ENCODE measurements at places on chromosomes 11 and 22.

DNA sequence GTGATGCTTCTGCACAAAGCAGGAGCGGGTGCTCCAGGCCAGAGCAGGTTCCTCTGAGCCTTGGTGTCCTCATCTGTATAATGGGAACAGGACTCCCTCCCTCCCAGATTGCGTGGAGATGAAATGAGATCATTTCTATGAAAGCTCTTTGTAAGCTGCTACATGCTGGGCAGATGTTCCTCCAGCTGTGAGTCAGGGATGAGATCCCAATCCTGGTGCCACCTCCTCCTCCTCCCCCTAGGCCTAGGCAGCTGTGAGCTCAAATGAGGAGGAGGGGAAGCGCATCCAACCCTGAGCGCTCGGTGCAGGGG is 7.0 kb upstream of the CABP2 start:
- no peak for DNase-seq

DNA sequence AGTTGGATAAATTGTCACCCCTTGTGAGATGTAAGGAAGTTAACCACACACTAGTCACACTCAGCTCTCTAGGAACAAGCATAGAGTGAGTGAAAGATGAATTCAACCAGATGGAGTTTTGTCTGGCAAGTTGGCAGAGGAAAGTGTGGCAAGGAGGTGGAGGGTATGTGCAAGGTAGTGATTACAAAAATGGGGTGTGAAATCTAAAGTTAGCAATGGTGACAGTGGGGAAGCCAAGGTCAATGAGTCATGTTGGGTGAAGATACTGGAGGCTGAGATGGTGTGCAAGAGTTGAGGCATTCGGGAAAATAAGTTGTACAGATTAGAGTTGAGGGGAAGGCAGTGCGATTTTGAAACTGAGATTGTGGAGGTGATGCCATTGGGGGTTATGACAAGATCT is 33.7 kb downstream of the MRGPRX2 start:
- DNase-seq = no peak

GRCh38 chr11:73428227-73428626 is 52.0 kb downstream of the RELT start:
- no peak for DNase-seq

DNA sequence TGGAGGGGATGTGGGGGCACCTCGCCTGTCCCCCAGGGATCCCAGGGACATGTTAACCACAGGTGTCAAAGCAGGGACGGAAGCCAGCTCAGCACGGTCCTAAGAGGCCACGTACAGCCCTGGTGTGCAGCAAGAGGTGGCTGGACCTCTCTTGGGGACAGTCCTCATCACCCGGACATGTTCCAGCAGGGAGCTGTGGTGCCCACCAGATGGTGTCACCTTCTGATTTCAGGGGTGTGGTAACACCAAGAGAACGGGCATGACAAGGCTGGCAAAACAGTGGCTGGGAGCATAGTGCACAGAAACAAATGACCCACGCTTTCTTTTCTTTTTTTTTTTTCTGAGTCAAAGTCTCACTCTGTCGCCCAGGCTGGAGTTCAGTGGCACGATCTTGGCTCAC is 25.6 kb upstream of the COMT start:
- no peak for DNase-seq

- DNase-seq = no peak
These were observed 2.8 kb downstream of the EHD1 start for GRCh38 chr11:64875369-64876228.

GRCh38 chr11:29527391-29527936 is 489.4 kb downstream of the KCNA4 start:
- no peak for DNase-seq

- no peak for DNase-seq
These were observed 38.7 kb downstream of the GLYAT start for GRCh38 chr11:58693026-58693425.

DNA sequence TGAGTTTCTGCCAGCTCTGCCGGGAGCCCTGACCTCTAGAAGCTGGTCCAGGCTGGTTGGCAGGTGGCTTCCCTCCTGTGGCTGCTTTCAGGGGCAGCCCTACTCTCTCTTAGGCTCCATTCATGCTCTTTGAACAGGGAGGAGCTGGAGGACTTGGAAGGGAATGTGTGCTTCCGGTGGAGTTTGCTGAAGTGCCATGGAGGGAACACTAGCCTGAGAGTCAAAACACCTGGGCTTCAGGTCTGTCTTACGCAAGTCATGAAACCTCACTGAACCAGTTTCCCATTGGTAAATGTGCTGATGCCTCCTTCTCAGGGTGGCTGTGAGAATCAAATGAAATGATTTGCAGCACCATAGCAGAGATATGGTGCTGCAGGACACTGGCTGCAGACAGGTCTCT is 224.5 kb downstream of the KIRREL3 start:
- no peak for DNase-seq

- no peak for DNase-seq
These were observed 10.3 kb upstream of the NEFH start for GRCh38 chr22:29469755-29470154.

DNA sequence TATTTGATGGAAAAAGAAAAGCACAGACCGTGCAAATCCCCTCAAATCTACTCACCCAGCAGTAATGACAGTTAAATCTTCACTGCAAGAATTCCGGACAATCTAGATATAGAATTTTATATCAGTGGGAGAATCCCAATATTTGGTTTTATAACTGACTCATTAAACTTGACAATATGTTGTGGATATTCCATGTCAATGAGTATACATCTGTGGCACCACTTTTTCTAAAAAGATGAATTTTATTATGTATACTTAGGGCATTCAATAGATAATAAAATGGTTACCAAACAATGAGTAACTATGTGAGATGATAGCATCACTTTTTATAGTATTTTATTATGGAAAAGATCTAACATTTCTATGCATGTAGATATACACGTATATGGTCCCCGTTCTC is 79.9 kb downstream of the OSBP2 start:
- no peak for DNase-seq

DNA sequence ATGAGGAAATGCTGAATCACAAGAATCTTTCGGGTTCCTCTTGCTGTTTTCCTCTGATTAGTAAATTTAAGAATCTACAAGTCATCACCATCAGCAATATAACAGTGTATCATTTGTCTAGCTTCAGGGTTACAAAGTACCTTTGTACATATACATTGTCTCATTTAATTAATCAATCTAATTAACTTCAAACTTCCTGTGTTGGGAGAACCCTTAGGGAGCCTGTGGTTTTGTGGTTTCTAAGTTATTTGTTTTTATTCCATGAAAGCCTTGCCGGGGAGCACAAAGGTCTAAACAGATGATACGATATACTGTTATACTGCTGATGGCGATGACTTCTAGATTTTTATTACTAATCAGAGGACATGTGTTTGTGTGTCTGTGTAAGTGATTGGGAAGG is 41.0 kb downstream of the TIMP3 start:
- peak; percentile 36 for DNase-seq

GRCh38 chr22:37561212-37562048 is 1.1 kb downstream of the CDC42EP1 start:
- DNase-seq = peak; percentile 74

- DNase-seq = no peak
These were observed 166.0 kb upstream of the RASSF10 start for GRCh38 chr11:12842933-12843636.

Data from AG09319 (cell line).